ENCODE measurements at places on chromosomes 5 and 9.

GRCh38 chr5:170297589-170298462 lies at the start of gene LCP2:
TSS of gene LCP2 (minus strand) at chr5:170297777. CDS start at chr5:170297611, 166 bp downstream.
- H3K27ac ChIP-seq: no peak within 1 kb of the TSS
- H3K4me3 ChIP-seq: no peak within 1 kb of the TSS
- H3K4me1 ChIP-seq: no peaks in the 10 kb centered on the region
- H3K36me3 ChIP-seq: no peaks in the 10 kb centered on the region
- no peaks in the 10 kb centered on the region for H3K27me3 ChIP-seq

DNA sequence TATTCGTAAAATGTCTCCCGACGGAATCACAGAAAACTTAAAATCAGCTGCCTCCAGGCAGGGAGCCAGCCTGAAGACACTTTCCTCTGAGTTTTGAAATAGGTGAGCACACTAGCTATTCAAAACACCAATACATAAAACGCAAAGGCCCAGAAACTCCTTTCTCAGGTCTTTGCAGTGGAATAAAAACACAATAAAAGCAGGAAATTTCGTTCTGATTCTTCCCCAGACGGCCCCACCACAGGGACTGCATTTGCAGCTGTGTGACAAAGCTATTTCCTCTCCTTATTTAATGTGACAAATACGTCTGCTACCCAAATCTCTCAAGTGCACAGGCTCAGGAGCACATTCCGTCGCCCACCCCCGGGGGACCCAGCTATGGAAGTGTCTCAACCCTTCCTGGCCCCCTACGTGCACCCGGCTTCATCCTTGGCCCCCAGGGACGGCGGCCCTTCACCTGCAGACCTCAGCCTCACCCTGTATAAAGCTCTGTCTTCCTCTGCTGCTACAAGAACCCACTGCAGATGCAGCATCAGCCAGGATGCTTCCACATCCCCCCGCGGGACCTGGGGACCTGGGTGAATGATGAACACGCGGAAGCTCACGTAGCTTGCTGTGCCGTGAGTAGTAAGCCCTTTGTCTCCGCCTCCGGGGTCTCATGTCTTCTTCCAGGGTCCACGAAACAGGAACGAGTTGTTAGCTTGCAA lies 24.9 kb downstream of the AHRR start:
- no peak overlapping the region for H3K27ac ChIP-seq
- no peaks in the 10 kb centered on the region for H3K27me3 ChIP-seq
- no peaks in the 10 kb centered on the region for H3K36me3 ChIP-seq

- H3K27ac ChIP-seq: no peak overlapping the region
- peaks cover 25% of the 10 kb centered on the region for H3K36me3 ChIP-seq
- no peaks in the 10 kb centered on the region for H3K27me3 ChIP-seq
- no peak for DNase-seq
Observed at GRCh38 chr9:125146247-125146646, 2.9 kb upstream of the SCAI start.

GRCh38 chr9:99249619-99250018 lies 27.5 kb downstream of the SEC61B start:
- H3K4me1 ChIP-seq: peaks cover 11% of the 10 kb centered on the region
- H3K27me3 ChIP-seq: no peaks in the 10 kb centered on the region

DNA sequence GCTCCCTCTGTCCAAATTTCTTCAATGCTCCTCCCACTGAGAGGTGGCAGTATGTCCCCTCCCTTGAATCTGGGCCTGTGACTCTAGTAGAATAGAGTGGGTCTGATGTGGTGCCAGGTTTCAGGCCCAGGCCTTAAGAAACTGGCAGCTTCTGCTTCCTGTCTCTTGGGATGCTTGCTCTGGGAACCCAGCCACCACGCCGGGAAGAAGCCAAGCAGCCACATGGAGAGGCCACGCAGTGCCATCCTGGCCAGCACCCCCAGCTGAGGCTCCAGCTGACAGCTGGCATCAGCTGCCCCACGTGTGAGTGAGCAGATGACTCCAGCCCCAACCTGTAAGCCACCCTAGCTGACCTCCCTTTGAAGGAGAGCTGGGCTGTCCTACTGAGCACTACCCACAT lies 7.3 kb upstream of the TSPAN17 start:
- no peaks in the 10 kb centered on the region for H3K36me3 ChIP-seq
- no peak overlapping the region for H3K27ac ChIP-seq
- H3K4me1 ChIP-seq: no peaks in the 10 kb centered on the region
- DNase-seq: no peak
- no peak overlapping the region for H3K4me3 ChIP-seq

DNA sequence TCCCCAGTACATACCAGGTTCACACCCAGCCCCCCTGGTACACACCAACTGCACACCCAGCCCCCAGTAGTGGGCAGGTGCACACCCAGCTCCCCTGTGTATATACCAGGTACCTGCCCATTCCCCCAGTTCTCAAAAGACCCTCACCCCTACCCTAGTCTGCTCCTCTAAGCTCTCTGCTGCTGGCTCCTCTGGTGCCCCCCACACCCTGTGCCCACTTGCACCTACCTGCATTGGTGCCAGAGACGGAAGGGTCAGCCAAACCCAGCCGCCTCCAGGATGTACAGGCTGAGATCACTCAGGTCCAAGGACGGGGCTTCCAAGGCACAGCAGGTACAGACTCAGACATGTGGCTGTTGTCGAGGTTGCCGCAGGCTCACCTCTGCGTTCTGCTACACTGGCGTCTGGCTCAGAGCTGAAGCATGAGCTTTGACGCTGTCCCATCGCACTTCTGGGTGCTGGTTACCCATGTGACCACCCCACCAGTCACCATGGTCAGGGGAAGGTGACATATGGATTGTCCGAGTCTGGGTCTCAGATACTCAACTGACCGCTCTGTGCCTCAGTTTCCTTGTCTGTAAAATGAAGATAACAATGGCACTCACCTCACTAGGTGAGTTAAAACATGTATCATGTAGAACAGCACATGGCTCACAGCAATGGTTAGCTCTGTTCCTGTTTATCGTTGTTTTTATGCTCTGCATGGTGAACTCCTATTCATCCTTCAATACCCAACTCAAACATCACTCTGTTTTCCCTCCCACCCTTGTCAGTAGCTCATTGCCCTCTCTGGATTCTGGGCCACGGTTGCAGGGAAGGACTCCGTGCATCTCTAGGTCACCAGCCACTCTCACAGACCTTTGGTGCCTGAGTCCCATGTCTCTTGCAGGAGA lies 45.3 kb upstream of the SUSD3 start:
- no peak overlapping the region for H3K4me3 ChIP-seq
- H3K4me1 ChIP-seq: no peaks in the 10 kb centered on the region
- DNase-seq: no peak
- H3K27me3 ChIP-seq: no peaks in the 10 kb centered on the region
- H3K36me3 ChIP-seq: no peaks in the 10 kb centered on the region
- H3K27ac ChIP-seq: no peak overlapping the region

DNA sequence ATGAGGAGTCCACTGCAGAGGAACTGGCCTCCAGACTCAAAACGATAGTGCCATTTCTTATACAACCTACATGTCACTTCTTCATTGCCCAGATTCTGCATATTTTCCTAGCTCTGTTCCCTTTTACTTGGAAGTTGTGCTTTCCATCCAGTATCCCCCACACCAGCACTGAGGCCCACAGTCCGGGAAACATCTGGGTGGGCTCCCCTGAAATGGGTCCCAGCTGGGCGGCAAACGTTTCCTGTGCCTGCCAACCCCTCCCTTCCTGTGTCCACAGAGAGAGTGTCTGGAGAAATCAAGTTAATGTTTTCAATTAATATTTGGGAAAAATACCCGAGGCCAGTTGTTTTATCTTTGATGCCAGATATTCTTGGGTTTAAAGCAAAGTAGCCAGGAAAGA lies 111.8 kb downstream of the COL23A1 start:
- no peaks in the 10 kb centered on the region for H3K36me3 ChIP-seq
- no peaks in the 10 kb centered on the region for H3K4me1 ChIP-seq
- no peak overlapping the region for H3K4me3 ChIP-seq
- no peak overlapping the region for H3K27ac ChIP-seq
- H3K27me3 ChIP-seq: no peaks in the 10 kb centered on the region
- no peak for DNase-seq

DNA sequence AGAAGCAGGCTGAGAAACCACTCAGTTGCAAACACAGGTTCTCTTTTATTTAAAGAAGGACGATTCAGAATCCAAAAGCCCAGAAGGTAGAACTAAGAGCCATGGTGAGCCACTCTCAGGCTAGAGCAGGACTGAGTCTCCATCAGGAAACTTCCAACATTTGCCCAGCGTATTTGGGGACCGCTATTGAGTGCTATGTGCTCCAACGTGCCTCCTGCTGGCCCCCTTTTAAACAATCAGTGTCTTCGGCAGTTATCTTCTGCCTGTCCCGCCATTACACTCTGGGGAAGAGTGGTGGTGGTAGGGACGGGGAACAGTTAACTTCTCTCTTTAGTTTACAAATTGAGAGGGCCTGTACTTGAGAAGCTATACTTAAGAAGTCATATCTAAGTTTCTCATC lies 78.1 kb downstream of the DENND1A start:
- H3K4me1 ChIP-seq: no peaks in the 10 kb centered on the region
- H3K27me3 ChIP-seq: no peaks in the 10 kb centered on the region
- H3K4me3 ChIP-seq: no peak overlapping the region

DNA sequence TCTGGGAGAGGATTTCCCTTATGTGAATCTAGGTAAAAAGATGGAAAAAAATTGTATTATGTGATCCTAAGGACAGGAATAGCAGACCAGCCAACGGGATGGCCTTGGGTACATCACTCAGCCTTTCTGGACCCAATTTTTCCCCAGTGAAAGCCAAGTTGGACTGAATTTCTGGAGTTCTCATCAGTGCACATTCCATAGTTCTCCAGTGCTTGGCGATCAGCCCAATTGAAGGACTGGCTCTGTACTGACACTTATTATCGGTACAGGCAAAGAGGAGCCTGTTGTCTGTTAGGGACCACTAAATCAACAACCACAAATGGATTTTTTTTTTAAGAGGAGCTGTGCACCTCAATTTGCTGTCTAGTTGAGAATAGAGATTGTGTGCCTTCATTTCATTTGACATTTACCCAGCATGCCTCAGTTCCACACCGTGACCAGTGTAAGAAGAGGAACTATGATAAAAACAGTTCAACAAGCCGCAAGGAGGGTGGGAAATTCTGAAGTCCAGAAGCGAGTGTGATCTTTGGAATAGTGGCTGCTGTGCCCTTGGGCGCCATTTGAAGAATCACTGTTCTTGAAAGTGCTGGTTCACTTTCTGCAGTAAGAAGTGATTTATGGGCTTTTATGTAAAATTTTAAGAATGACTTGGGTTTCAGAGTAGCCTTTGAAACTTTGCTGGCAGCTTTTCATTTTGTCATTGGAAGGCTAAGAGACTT lies 8.0 kb downstream of the ARL10 start:
- no peaks in the 10 kb centered on the region for H3K4me1 ChIP-seq
- no peak for DNase-seq
- H3K27me3 ChIP-seq: no peaks in the 10 kb centered on the region
- H3K27ac ChIP-seq: no peak overlapping the region
- no peaks in the 10 kb centered on the region for H3K36me3 ChIP-seq
- no peak overlapping the region for H3K4me3 ChIP-seq

GRCh38 chr5:68041293-68041692 lies 174.3 kb upstream of the PIK3R1 start:
- no peak for DNase-seq
- H3K27me3 ChIP-seq: no peaks in the 10 kb centered on the region
- no peaks in the 10 kb centered on the region for H3K36me3 ChIP-seq
- H3K4me1 ChIP-seq: no peaks in the 10 kb centered on the region

- no peaks in the 10 kb centered on the region for H3K27me3 ChIP-seq
- DNase-seq: no peak
- peaks cover 22% of the 10 kb centered on the region for H3K4me1 ChIP-seq
- no peak overlapping the region for H3K4me3 ChIP-seq
Observed at GRCh38 chr5:169629847-169630548, 7.1 kb upstream of the DOCK2 start.

DNA sequence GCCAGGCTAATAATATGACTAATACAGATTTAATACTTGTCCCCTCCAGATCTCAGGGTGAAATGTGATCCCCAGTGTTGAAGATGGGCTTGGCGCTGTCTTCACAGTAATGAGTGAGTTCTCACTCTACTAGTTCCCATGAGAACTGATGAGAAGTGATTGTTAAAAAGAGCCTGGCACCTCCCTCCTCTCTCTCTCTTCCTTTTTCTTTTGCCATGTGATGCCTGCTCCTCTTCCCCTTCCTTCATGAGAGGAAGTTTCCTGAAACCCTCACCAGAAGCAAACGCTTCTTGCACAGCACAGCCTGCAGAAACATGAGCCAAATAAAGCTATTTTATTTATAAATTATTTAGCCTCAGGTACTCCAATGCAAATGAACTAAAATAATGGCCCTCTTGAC lies 55.2 kb downstream of the GLDC start:
- no peak overlapping the region for H3K27ac ChIP-seq
- H3K36me3 ChIP-seq: no peaks in the 10 kb centered on the region
- no peak for DNase-seq
- no peaks in the 10 kb centered on the region for H3K27me3 ChIP-seq
- no peak overlapping the region for H3K4me3 ChIP-seq

GRCh38 chr9:127788337-127789011 lies 2.6 kb downstream of the CDK9 start:
- H3K27ac ChIP-seq: no peak overlapping the region
- H3K27me3 ChIP-seq: no peaks in the 10 kb centered on the region
- DNase-seq: no peak
- peaks cover 3% of the 10 kb centered on the region for H3K4me1 ChIP-seq

DNA sequence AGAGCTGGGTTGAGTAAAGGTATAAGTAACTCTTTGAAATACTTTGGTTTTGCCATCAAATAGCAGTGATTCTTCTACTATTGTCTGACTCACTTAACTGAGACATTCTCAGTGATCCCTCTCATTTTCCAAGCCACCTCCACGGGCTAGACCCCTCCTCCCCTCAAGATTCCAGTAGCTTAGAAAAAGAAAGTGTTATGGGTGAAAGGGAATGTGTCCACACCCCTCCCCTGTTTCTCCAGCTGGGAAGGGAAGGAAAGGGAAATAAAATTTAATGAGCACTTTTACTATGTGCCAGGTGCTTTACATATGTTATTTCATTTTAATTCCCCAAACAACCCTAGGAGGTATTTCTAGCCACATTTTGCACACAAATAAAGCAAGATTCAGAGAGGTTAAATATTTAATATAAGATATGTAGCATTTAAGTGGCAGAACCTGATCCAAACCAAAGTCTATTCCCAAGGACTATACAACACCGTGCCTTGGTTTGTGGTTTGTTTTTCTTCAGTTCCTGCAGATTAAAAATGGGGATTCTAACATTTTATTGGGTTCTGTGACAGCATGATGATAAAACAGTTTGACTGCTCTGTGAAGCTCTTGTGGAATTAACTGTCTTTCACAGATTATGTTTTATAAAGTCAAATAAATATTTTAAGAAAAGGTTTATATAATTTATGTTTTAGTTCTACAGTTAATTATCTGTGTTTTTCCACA lies 135.9 kb downstream of the ZSWIM6 start:
- DNase-seq: peak; percentile 16
- no peak overlapping the region for H3K27ac ChIP-seq
- no peaks in the 10 kb centered on the region for H3K27me3 ChIP-seq

- DNase-seq: no peak
- H3K4me3 ChIP-seq: no peak overlapping the region
- H3K27ac ChIP-seq: no peak overlapping the region
- no peaks in the 10 kb centered on the region for H3K27me3 ChIP-seq
- H3K36me3 ChIP-seq: no peaks in the 10 kb centered on the region
Observed at GRCh38 chr5:142115937-142116614, 7.5 kb downstream of the NDFIP1 start.

GRCh38 chr9:11092974-11093373 lies 480.2 kb upstream of the PTPRD start:
- H3K36me3 ChIP-seq: no peaks in the 10 kb centered on the region
- H3K4me3 ChIP-seq: no peak overlapping the region
- no peak for DNase-seq
- H3K27ac ChIP-seq: no peak overlapping the region
- H3K27me3 ChIP-seq: no peaks in the 10 kb centered on the region
- H3K4me1 ChIP-seq: no peaks in the 10 kb centered on the region

Measured in SJCRH30 (cell line).